Esophagus squamous epithelium (tissue), 5 donors: ENCODE measurements at places on chromosomes 5 and 9.

GRCh38 chr9:16172796-16173195 is 620.0 kb downstream of the CCDC171 start:
- DNase-seq = no peak

DNA sequence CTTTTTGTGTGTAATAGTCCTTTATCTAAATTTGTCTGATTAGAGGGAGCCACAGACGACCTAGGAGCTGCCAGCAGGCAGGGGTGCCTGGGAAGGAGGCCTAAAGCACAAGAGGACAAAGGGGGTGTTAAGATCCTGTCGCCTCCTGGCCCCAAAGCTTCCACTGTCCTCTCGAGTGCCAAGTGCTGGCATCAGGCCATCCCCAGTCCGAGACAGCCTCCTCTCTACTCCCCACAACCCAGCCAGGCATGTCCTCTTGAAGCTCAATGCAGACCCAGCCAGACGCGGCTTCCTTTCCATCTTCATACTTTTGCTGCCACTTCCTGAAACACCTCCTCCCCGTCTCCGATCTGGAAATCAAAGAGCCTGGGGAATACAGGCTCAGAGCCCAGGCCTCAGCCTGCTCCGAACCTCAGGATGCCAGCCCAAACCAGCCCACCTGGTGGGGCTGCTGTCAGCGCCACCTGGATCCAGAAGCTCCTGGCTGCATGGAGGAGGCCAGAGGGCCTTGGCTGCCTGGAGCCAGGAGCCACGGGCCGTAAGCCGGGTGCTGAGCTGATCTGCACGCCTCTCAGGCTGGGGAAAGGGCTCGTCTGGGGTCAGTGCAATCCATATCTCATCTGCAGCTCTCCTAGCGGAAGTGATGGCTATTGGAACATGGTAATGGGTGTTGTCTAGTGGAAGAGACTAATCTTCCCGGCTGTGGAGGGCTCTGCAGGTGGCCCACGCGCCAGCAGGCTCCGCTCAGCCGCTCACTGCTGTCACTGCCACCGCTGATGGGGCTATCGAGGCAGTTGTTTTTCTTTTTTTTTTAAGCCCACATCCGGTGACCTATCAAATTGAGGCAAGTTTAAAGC is 60.2 kb upstream of the FUBP3 start:
- no peak for DNase-seq

- no peak for DNase-seq
Measured at GRCh38 chr5:137146402-137146890, 352.7 kb downstream of the SPOCK1 start.

DNA sequence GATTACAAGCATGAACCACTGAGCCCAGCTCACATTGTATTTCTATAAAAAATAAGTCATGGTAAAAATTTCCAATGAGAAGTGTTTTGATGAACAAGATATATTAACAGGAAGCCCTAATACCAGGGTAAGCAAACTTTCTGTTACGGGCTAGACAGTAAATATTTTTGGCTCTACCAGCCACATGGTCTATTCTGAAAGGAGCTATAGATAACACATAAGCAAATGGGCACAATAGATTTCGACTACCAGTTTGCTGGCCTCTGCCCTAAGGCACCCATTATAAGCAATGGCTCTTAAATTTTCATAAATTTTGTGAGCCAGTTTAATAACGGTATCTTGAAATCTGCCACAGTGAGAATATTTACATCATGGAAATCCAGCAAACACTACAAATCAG is 8.1 kb downstream of the UBQLN1 start:
- no peak for DNase-seq

- no peak for DNase-seq
Measured at GRCh38 chr9:86175743-86176456, 76.5 kb upstream of the GOLM1 start.

DNA sequence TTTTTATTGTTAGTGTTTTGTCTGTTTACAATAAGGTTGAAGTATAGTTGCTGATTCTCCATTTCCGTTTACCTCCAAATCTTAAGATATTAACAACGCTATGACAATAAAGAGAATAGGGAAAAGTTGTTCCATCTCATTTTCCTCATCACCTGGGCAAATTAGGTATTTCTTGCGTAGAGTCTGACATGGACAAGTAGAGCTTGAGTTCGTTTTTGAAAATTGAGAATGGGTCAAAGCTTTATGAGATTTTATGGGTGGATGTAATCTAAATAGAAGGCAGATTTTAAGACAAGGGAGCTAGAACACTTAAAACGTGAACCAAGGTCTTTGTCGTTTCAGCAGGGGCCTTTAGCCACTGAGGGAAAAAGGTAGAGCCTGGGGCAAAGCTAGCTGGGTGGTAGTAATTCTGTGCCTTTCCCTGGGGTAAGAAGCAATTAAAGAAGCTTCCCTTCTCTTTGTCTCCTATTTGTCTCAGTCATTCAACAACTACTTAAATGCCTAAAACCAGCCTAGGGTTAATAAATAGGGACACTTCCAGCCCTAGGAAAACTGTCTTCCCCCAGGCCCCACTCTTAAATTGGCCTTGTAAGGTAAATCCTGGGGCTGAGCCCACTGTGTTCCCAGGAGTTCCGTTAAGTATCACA is 551 bp upstream of the CAAP1 start:
- DNase-seq = no peak

- DNase-seq = no peak
Measured at GRCh38 chr5:109126481-109126880, 283.3 kb downstream of the PJA2 start.

- no peak for DNase-seq
Measured at GRCh38 chr5:178318382-178318781, 85.8 kb upstream of the PHYKPL start.

GRCh38 chr9:105458404-105458803 is 10.6 kb downstream of the FSD1L start:
- DNase-seq = no peak

DNA sequence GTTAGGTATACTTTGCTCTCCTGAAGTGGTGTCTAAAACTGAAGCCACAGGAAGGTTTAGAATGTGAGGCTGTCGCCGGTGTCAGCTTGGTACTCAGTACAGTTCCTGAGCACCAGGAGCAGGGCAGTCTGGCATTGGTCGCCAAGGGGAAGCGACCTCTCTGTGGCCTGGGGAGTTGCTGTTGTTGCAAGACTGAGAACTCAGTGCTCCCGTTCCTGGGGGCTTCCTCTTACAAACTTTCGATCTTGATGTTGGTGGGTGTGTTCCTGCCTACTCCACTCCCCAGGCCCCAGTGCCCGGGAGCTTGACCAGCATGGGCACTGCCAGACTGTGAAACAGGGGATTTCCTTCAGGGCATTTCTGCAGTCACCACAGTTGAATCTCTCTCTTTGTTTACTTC is 52.4 kb upstream of the PPARGC1B start:
- DNase-seq = no peak

DNA sequence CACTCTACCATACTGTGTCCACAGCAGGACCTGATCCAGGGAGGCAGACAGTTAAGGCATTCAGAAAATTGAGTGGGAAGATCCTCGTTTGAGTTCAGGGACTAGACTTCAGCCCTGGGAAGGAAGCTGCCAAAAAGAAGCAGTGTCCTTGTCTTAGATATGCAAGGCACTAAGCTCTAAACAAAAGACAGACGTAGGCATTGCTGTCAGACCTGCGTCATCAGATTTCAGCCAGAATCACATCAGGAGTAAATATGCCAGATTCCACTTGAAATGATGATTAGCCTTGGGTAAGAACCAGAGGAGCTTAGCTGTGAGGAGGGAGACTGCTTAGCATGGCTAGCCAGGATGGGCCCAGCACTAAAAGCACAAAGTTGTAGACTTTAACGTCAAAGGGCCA is 56.7 kb downstream of the MAMDC2 start:
- no peak for DNase-seq

DNA sequence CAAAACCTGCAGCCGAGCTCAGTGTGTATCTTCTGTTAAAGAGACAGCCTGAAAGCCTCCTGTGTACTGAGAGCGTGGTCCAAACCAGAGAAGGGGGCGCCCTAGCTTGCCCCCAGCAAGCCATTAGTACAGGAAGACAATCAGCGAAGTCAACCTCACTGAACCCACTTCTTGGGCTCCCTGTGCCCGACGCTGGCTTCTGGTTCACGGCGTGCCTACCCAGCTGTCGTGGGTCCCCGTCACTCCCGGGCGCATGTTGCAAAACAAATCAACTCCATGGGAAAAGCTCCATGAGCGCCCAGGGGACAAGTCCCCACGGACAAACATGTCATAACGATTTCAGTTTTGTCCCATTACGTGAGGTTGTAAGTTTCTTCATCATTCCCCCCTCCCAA is 326.9 kb downstream of the SH3GL2 start:
- no peak for DNase-seq

GRCh38 chr5:111649516-111649915 is 107.5 kb downstream of the NREP start:
- no peak for DNase-seq

GRCh38 chr5:87746891-87747377 is 334.2 kb upstream of the CCNH start:
- no peak for DNase-seq

DNA sequence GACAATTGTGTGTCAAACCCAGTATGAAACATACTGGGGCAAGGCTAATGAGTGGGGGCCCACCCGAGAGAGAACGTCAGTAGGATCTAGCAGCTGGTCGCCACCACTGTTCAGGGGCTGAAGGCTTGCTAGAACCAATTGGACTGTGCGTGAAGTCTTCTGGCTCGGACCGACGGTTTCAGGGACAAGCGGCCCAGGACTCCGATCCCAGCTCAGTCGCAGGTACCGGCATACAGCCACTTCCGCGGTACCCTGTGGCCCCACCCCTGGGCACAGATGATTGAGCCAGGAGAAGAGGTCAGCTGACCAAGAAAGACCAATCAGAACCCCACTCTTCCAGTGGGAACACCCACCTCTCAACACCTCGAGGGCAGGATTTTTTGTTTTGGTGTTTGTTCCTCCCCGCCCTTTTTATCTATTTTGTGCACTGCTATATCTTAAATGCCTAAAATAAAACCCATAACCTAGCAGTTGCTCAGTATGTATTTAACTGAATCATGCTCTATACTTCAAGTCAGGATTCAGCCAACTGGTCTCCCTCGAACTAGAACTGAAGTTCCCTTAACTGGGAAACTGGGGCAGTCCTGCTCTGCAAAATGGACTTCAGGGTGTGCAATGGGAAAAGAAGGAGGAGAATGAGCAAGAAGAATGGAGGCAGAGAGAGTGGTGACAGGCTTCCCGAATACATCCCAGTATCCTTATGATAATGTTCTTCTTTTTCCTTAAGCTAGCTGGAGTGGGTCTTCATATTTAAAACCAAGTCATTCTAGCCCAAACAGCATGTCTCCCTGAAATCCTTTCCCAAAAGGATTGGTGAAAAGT is 21.1 kb upstream of the CPEB4 start:
- DNase-seq = no peak

- DNase-seq = no peak
Measured at GRCh38 chr9:105168870-105169319, 75.6 kb upstream of the SLC44A1 start.

DNA sequence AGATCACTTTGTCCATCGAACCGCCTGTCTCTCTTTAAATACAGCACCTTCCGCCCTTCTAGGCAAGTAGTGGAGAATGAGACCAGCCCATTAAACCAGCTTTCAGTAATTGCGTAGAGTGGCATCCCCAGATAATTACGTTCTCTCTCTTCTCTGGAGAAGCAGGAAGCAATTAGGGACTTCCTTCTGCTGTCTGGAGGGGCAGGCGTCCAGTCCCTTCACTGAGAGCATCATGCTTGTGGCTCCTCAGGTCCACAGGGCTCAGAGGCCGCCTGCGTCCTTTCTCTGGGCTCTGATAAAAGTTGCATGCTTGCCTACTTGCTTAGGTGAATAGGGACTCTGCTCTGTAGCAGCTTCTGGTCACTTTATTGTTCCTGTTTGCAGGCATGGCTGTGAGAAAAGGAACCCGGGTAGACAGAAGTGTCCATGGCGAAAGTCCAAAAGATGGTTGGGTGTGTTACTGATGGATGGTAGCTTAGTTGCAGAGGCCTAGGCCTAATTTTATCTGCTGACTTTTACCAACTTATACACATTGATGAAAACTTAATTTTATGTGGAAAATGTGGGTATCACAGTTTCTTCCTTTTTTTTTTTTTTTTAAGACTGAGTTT is 299.1 kb upstream of the PANK3 start:
- no peak for DNase-seq

- DNase-seq = no peak
Measured at GRCh38 chr5:58849223-58849622, 266.3 kb downstream of the RAB3C start.
